Activated CD8-positive, alpha-beta memory T cell treated with anti-CD3 and anti-CD28 coated beads for 1 hour (primary cell): ENCODE measurements at places on chromosomes 5 and 9.

GRCh38 chr9:13860946-13861640 lies 452.8 kb downstream of the NFIB start:
- DNase-seq, result no peak

DNA sequence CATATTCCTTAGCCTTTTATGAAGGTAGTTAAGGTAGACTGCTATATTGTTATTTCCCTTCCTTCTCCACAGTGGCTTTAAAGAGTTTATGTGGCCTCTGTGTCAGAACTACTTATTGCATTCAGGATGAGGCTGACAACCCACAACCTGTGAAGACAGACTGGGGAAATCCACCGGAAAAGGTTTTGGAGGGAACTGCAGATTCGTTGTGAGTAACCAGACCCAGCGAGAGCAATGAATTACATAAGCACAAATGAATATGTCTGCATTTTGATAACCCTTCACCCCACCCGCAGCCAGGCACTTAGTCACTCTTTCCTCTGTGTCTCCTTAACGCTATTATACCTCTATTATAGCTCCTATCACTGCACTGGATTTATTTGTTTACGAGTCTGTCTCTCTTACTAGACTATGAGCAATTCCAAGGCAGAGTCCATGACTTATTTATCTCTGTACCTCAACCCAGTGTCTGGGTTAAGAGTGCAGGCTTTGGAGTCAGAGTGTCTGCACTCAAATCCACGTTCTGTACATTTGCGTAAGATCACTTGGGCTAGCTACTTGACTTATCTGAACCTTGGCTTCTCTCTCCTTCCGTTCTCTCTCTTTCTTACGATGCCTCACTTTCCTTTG lies 19.2 kb downstream of the KCTD16 start:
- DNase-seq, result peak; percentile 56

- DNase-seq, result no peak
Observed at GRCh38 chr5:32428426-32428825, 16.1 kb downstream of the ZFR start.

GRCh38 chr5:94314460-94315131 lies 303.8 kb downstream of the KIAA0825 start:
- no peak for DNase-seq

GRCh38 chr5:10064546-10065195 lies 185.0 kb downstream of the ATPSCKMT start:
- DNase-seq, result no peak

- no peak for DNase-seq
Observed at GRCh38 chr9:94900222-94901018, 173.9 kb downstream of the AOPEP start.

GRCh38 chr9:16150501-16150900 lies 597.7 kb downstream of the CCDC171 start:
- no peak for DNase-seq

DNA sequence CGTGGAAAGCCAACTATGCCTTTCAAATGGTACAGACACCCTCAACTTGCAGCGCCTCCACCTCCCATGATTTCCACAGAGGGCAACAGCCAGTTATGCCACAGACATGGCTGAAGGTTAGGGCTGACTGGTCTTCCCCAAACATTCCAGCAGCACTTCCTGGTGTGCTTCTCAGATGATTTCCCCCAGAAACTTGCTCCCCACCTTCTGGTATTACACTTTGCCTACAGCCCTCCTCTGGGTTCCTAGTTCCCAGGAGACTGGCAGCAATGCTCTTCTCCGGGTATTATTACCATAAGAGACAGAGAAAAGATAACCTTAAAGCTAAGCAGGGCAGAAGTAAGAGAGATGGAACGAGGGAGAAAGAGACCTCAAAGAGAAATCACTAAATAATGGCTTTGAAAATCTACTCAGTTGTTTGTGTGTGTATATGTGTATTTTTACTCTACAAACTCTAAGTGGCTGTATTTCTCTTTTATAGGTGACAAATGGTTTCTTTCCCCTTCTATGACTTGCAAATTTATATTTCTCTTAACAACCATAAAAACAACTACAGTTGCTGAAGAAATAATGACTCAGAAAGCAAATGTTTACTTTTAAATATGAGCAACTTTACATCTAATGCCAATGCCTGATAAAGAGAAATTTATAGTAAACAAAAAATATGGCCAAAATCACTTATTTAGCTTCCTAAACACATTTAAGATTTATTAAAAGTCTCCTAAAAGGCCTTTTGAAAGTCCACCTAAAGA lies 133.8 kb downstream of the PDE4D start:
- DNase-seq, result no peak

GRCh38 chr5:66779528-66779927 lies 183.3 kb downstream of the MAST4 start:
- no peak for DNase-seq

DNA sequence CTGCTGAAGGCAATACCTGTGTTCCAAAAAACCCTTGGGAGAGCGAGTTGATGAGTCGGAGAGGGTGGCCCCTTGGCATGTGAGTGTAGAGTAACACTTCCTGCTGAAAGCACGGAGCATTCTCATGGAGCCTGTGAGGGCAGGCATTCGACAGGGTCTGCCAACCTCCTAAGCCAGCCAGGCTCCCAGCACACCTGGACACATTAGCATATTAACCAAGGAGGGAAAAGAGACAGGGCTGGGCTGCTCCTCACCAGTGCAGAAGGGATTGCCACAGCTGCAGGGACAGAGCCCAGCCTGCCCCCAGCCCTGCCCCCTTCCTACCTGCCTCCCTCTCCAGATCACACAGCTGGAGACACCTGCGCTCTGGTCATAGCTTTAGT lies 46.4 kb upstream of the SEMA4D start:
- no peak for DNase-seq

- DNase-seq, result no peak
Observed at GRCh38 chr9:121860213-121860612, 208.8 kb downstream of the DAB2IP start.
